Cortex of kidney (tissue), 1 donor: ENCODE measurements at places on chromosomes 13 and 19.

DNA sequence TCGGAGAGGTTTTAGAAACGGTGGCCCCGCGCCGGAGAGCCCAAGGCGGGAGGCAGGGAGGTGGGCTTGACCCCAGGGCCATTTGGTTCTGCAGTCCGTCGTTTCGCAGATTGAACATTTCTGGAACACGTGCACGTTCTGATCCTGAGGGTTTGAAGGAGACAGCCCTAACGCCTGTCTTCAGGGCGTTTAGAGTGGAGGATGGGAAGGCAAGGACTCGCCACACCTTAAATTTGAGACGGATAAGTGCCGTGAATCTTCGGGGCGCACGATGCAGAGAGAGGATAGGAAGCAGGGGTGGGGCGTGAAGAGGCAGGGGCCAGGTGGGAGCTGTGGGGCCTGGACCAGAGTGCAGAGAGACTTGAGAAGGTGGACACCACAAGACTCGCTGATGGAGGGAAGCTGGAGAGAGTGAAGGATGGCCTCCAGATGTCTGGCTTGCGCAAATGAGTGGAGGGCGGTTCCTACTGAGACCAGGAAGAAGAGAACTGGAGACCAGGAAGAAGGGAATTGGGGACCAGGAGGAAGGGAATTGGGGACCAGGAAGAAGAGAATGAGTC lies 804 bp upstream of the MIER2 start:
- DNase-seq: no peak

GRCh38 chr13:28545583-28546333 lies 50.8 kb upstream of the FLT1 start:
- DNase-seq: no peak

DNA sequence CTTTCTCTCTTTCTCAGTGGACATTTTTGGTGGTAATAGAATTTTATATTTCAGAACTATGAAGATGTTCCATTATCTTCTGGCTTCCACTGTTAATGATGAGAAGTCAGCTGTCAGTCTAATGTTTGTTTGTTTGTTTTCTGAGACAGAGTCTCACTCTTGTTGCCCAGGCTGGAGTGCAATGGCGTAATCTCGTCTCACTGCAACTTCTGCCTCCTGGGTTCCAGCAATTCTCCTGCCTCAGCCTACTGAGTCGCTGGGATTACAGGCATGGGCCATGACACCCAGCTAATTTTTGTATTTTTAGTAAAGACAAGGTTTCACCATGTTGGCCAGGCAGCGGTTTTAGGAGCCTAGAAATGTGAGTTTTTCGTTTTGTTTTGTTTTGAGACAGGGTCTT lies 4.7 kb downstream of the ZNF317 start:
- no peak for DNase-seq

DNA sequence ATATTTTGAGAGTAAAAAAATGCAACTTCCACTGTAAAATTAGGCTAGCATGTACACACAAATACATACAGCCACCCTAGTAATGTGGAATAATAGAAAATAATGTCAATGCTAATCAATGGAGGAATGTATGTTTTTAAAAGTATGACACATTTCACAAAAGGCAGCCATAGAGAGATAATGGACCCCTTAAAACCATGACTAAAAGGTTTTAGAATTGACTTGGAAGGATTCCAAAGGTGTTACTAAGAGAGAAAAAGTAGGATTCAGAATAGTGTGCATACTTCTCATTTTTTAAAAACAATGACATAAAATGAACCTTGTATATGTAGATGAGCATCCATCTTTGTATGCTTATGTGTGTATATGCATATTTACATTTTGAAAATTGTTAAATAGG lies 597.9 kb upstream of the PCDH9 start:
- DNase-seq: no peak

GRCh38 chr13:68714292-68714691 lies 1393.3 kb upstream of the ATXN8OS start:
- no peak for DNase-seq

DNA sequence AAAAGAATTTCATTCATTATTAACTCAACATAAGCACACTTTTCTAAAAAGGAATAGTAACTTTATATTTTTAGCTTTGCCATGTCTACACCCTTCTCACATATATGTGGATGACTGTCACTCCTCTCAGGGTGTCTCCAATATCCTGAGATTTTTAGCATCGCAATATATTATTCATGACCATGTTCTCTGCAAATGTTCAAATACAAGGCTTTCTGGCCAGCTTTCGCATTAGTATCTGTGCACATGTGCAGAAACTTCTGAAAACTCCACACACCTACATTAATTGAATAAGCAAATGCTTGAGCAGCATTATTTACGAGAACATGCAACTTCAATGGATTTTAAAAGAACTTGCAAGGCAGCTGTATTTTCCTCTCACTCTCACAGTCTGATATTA lies 334.8 kb downstream of the PCDH9 start:
- no peak for DNase-seq

GRCh38 chr19:41529484-41530183 lies 46.3 kb upstream of the CEACAM21 start:
- no peak for DNase-seq

DNA sequence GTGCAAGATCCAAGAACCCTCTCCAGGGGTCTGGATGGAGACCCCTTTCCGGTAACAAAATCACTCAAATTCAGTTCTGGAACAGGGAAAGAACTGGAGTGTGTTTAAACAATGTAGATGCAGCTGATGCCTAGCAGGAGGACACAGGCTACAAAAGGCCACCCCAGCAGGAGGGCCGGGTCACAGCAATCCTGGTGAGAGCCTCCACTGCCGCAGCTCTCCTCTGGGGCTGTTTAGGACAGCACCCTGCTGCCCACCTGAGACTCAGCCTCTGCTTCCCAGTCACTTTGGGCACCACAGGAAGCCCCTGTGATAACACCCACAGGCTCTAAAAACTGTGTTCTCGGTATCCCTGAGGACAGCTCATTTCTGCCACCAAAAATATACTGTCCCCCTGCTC lies 318.7 kb upstream of the NBEA start:
- DNase-seq: no peak

GRCh38 chr19:17370026-17370587 lies 7.0 kb downstream of the PLVAP start:
- DNase-seq: no peak

DNA sequence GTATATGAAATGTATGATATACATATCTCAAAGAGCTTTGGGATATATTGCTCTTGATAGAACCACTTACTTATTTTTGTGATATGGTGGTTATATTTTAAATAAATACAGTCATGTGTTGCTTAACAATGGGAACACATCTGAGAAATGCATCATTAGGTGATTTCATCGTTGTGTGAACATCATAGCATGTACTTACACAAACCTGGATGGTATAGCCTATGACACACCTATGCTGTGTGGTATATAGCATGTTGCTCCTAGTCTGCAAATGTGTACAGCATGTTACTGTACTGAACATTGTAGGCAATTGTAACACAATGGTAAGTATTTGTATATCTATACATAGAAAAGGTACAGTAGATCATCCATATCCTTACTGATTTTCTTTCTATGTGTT lies 7.7 kb downstream of the RB1 start:
- no peak for DNase-seq

DNA sequence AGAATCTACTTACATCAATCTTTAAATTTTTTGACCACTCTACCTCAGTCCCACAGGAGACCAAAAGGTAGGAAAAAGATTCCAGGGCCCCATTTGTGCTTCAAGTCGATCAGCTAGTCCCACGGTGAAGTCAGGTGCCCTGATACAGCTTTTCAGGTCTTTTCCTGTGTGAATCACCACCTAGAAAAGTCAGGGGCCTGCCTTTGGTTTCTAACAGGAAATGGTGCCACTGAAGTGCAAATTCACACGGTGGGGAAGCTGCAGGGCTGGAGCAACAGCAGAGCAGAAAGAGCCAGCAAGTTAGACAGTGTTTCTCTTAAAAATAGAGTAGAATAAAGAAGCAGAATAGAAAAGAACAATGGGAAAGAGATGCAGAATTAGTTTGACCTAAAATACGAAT lies 107.5 kb downstream of the KLF12 start:
- DNase-seq: no peak

DNA sequence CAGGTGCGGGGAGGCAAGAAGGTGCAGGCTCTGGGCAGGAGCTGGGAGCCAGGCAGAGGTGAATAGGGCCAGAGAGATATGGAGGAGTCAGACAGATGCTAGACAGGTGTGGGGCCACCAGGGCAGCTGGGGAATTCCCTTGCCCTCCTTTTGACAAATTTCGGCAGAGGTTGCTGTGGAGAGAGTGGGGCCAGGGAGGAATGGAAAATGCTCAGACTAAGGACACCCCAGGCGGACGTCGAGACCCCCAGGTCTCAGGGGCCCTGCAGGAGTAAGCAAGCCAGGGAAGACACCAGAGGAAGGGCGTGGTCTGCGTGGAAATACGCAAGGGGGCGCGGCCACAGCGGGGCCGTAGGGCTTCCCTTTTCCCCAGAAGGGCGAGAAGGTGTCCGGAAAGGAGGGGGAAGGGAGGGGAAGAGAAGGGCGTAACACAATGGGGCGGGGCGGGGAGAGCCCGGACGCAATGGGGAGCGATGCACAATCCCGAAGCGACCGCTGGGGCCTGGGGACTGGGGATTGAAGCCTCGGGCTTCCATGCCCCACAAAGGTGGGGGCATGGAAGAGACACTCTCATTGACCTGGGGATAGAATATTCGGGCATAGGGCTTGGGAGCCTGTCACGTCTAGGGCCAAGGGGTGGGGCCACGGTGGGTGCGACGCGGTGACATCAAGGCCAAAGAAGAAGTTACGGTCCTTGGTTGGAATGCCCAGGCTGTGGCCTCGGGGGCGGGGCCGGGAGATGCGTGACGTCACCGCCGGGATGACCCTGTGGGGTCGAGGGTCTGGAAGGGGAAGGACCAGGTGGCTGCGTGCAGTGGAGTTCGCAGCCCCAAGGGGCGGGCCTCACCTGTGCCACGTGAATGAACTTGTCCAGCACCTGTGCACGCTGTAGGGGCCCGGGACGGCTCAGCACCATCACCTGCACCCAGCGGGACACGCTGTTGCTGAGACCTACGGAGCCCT lies 8.2 kb downstream of the RASGRP4 start:
- DNase-seq: no peak

DNA sequence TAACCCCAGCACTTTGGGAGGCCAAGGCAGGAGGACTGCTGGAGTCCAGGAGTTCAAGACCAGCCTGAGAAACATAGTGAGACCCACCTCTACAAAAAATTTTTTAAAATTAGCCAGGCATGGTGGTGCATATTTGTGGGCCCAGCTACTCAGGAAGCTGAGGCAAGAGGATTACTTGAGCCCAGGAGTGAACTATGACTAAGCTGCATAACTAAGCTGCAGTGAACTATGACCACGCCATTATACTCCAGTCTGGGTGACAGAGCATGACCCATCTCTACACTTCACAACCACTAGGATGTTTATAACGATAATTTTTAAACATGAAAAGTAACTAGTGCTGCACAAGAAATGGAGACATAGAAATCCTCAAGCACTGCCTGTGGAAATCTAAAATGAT lies 352.7 kb upstream of the SGCG start:
- no peak for DNase-seq

DNA sequence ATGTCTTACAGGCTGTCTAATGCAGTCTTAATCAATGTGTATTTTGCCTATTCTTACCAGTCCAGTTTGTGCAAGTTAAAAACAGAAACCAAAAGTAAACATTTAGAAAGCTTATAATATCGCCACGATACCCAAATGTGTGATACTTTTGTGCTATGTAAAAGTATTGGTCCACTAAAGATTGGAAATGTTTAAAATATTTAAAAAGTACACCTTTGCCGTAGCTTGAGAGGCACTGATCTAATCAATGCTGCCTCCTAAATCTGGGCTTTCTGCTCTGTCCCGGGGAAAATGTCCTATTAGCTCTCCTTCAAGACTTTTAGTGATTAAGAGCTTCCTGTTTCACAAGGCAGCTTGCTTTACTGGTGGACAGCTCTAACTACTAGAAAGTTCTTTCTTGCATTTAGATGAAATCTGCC lies 64.7 kb downstream of the DNAJC15 start:
- DNase-seq: no peak

DNA sequence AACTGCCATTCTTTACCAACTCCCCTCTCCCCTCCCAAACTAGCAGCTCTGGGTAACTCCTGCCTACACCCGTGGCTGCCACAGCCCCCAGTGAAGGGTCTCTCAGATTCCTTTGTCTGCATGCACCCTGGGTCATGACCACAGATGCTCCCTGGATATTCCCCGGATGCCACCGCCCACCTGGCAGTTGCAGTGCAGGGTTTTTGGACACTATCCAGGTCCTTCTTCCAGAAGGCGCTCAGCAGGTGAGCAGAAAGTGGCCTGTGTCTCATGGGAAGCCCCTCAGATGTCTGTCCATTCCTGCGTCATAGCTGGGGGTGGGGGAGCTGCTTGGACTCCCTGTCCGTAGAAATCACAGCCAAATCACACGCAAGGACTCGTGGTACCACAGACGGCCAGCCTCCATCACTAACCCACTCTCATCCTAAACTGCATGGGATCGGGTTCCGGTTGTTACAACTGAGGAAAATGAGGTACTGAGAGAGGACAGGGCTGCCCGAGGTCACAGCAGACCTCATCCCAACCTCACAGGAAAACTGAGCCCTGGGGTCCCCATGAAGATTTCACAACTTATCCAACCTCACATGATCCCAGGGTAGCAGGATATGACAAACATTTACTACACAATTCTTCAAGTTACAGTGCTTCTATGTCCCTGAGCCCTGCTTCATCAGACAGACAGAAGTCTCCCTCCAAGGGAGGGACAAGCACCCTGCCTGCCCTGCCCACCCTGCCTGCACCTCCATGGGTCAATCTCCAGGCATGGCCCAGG lies 38.6 kb downstream of the ELL start:
- no peak for DNase-seq

DNA sequence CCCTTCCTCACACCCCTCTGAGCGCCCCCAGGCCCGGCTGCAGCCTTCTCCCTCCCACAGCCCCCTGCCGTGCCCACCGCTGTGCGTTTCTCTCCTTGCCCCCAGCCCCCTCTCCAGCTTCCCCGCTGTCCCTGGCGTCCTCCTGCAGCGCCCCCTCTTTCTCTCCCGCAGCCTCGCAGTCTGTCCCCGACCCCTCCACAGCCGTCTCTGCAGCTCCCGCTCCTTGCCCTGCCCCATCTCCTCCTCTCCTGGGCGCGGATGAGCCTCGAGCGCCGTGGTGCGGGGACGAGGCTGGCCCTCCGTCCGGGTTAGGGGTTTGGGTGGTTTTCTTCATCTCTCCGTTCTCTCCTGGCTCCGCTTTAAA lies 1.1 kb downstream of the KMT5C start:
- DNase-seq: no peak

DNA sequence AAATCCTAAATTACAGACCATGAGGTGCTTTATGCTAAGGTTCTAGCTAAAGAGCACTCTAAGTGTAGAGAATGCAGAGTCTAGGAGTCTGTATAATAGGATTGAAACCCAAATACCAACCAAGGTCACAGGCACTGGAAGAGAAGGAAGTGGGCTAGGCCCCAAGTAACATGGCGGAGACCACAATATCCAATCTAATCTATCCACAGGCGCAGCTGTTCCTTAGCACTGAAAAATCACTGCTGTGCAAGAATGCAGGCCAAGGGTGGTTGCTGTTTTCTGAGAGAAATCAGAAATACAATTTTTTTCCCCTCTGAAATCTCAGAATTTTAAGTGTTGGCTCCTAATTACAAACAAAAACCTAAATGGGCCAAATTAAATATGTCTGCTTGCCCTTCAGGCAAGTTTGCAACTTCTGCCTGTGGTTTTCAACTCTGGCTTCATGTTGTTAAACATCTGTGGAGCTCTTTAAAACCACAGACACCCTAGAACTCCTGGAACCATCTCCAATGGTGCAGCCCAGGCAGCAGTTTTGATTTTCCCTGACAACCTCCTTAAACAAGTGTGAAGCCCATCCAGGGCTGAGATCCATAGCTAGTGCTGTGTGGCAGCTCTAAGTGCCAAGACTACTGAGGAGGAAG lies 6.1 kb downstream of the RANBP3 start:
- no peak for DNase-seq
